ENCODE measurements at places on chromosomes 16 and 17.

DNA sequence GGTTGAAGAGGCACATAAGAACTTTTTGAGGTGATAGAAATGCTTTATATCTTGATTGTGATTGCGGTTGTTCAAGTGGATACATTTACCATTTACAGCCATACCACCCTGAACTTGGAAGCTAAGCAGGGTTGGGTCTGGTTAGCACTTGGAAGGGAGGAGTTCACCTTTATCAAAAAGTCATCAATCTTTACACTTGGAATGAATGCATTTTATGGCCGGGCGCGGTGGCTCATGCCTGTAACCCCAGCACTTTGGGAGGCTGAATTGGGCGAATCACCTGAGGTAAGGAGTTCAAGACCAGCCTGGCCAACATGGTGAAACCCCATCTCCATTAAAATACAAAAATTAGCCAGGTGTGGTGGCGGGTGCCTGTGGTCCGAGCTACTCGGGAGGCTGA, 9.5 kb upstream of the GJD3 start:
- H3K4me1 ChIP-seq: no peaks in the 10 kb centered on the region
- DNase-seq: no peak
- peaks cover 4% of the 10 kb centered on the region for H3K27me3 ChIP-seq
- H3K4me3 ChIP-seq: no peak overlapping the region

DNA sequence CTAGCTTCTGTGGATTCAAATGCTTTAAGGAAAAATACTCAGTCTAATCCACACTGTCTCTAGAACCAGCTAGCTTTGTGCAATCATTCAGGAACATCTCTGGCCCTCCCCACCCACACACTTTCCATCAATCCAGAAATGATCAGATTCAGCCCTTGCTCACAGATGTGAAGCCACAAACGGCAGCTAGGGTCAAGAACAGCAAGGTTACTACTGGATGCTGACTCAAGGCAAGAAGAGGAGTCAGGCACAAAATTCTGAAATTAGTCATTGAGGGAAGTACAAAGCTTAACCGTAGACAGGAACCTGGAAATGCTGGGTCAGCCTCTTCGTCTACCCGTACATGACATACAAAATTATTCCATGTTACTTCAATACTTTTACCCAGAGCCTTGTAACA, 174.6 kb downstream of the CDH13 start:
- H3K36me3 ChIP-seq: no peaks in the 10 kb centered on the region
- H3K4me3 ChIP-seq: no peak overlapping the region
- H3K27me3 ChIP-seq: no peaks in the 10 kb centered on the region
- H3K27ac ChIP-seq: no peak overlapping the region

DNA sequence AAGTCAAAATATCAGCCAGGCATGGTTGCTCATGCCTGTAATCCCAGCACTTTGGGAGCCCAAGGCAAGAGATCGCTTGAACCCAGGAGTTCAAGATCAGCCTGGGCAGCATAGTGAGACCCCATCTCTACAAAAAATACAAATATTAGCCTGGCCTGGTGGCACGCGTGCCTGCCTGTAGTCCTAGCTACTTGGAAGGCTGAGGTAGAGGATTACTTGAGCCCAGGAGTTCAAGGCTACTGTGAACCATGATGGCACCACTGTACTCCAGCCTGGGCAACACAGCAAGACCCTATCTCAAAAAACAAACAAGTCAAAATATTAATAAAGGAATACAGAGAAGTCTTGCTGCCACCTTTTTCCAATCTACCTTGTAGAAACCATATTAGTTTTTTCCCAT, 4.2 kb downstream of the ZNF689 start:
- peaks cover 41% of the 10 kb centered on the region for H3K36me3 ChIP-seq
- H3K27ac ChIP-seq: no peak overlapping the region
- peaks cover 6% of the 10 kb centered on the region for H3K4me1 ChIP-seq
- no peak for DNase-seq
- H3K4me3 ChIP-seq: no peak overlapping the region

DNA sequence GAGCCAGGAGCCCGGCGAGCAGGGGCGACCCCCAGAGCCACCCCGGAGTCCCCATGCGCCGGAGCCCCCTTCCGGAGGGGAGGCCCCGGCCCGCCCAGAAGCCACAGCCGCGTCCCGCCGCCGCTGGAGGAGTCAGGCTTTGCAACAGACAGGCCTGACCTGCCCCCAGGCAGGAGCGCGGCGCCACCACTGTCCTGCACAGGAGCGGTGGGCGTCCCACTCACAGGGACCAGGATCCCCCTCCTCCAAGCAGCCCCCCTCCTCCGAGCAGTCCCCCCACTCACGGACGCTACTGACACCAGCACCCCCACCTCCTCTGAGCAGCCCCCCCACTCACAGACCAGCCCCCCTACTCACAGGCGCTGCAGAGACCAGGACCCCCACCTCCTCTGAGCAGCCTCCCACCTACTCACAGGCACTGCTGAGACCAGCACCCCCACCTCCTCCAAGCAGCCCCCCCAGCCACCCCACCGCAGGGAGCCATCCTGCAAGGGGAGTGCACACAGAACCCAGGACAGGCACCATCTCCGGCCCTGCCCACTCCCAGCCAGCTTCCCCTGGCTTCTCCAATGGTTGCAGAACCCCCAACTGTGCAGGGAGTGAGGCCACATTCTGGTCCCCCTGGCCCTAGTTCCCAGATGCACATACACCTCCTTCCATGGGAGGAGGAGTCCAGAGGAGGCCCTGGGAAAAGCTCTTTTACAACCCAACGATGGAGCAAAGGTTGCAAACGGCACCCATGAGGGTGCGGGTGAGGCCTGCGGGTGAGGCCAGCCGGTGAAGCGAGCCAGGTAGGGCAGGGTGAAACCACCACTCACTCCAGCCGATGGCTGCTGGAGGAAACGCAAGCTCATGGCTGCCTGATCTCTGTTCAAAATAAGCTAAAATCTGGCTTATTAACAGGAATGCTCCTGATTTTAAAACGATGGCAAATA, 69.9 kb downstream of the ABR start:
- no peaks in the 10 kb centered on the region for H3K27me3 ChIP-seq
- peak overlapping the region; percentile 71 for H3K4me3 ChIP-seq

DNA sequence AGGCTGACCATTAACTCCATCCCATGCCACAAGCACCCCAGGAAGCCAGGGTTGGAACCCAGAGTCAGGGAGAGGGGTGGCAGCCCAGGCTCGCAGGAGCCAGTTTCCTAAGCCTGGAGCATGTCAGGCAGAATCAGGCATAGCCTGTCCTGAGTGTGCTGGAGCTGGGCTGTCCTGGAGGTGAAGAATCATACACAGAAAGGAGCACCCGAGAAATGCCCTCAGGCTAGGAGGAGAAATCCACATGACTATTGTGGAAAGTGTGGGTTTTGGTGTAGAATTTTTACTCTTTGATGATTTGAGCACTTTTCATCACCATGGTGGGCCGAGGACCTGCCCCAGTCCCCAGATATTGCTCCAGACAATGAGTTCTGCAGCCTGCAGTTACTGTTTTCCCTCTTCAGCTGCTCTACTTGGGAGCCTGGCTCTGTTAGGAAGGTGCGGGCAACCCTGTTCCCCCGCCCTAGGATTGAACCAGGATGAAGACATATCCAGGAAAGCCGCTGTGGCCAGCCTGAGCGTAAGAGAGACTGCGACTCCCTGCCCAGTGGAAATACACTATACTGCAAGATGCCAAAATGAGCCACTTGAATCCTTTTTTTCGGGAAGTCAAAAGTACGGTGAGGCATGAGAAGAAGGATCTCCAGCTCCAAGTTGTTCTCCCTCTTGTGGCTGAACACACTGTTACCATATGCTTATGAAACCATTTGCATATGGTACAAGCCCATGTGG, 29.0 kb upstream of the HEATR6 start:
- DNase-seq: no peak
- no peak overlapping the region for H3K4me3 ChIP-seq
- H3K27me3 ChIP-seq: no peaks in the 10 kb centered on the region
- H3K27ac ChIP-seq: no peak overlapping the region

- no peaks in the 10 kb centered on the region for H3K36me3 ChIP-seq
- H3K27me3 ChIP-seq: peaks cover 12% of the 10 kb centered on the region
- H3K27ac ChIP-seq: no peak overlapping the region
- H3K4me1 ChIP-seq: peaks cover 2% of the 10 kb centered on the region
- DNase-seq: no peak
These were observed 172.2 kb upstream of the CDH13 start for GRCh38 chr16:82454566-82454965.

GRCh38 chr16:21937336-21937829, 15.8 kb upstream of the UQCRC2 start:
- H3K4me3 ChIP-seq: no peak overlapping the region
- H3K27ac ChIP-seq: no peak overlapping the region
- H3K4me1 ChIP-seq: no peaks in the 10 kb centered on the region
- H3K27me3 ChIP-seq: peaks cover 8% of the 10 kb centered on the region
- H3K36me3 ChIP-seq: no peaks in the 10 kb centered on the region

DNA sequence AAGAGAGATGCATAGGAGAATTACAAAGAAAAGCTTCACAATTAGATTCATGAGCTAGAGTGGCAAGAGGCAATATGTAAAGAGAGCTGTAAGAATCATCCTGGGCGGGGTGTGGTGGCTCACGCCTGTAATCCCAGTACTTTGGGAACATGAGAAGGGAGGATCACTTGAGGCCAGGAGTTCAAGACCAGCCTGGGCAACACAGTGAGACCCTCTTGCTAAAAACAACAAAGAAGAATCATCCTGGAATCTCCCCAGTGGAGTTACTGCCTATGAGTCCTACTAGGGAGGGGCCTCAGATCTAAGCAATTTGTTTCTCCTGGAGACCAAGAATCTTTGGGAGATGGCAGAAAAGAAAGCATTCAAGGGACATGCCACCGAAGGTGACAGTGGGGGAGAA, 119.1 kb downstream of the HIC1 start:
- H3K4me1 ChIP-seq: peaks cover 37% of the 10 kb centered on the region
- H3K27ac ChIP-seq: peak overlapping the region; percentile 10
- peak overlapping the region; percentile 40 for H3K4me3 ChIP-seq

- no peak overlapping the region for H3K27ac ChIP-seq
- no peaks in the 10 kb centered on the region for H3K36me3 ChIP-seq
- no peaks in the 10 kb centered on the region for H3K27me3 ChIP-seq
These were observed 3.0 kb upstream of the EEF2K start for GRCh38 chr16:22203091-22203490.

- H3K27me3 ChIP-seq: no peaks in the 10 kb centered on the region
- H3K4me3 ChIP-seq: no peak overlapping the region
- no peaks in the 10 kb centered on the region for H3K36me3 ChIP-seq
- DNase-seq: no peak
These were observed 295.7 kb upstream of the FOXF1 start for GRCh38 chr16:86214326-86215232.

DNA sequence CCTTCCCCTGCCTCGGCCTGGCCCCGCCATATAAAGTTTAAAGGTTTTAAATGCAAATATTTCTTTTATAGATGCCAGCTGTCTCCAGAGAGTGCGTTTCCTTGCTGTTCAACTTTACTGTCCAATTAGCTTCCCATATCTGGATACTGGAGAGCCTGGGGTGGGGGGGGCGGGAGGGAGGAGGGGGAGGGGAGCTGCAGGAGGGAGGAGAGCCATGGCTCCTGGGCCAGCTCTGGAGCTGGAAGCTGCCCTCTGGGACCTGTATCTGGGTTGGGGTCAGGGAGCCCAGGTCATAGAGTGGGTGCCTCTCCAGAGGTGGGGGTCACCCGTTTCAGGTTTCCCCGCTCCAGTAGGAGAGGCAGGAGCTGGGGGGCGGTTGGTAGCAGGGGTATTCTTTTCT, 6.2 kb upstream of the GSE1 start:
- peaks cover 47% of the 10 kb centered on the region for H3K4me1 ChIP-seq
- no peaks in the 10 kb centered on the region for H3K36me3 ChIP-seq
- H3K27me3 ChIP-seq: no peaks in the 10 kb centered on the region
- no peak overlapping the region for H3K27ac ChIP-seq

GRCh38 chr16:78045865-78046581, 23.7 kb downstream of the CLEC3A start:
- DNase-seq: peak; percentile 77
- H3K36me3 ChIP-seq: no peaks in the 10 kb centered on the region
- H3K27ac ChIP-seq: no peak overlapping the region
- peaks cover 5% of the 10 kb centered on the region for H3K4me1 ChIP-seq

- H3K4me1 ChIP-seq: peaks cover 1% of the 10 kb centered on the region
- no peaks in the 10 kb centered on the region for H3K36me3 ChIP-seq
- no peak for DNase-seq
- H3K4me3 ChIP-seq: no peak overlapping the region
- H3K27ac ChIP-seq: no peak overlapping the region
- no peaks in the 10 kb centered on the region for H3K27me3 ChIP-seq
These were observed 5.7 kb upstream of the NME1 start for GRCh38 chr17:51147650-51148049.
